ENCODE measurements at places on chromosomes 6 and 20. TPM values are rescaled to one million over a fixed set of nuclear protein-coding genes. Genes with fewer than 3 reads are reported as not detected.

GRCh38 chr6:112883095-112883494, 536.0 kb downstream of the RFPL4B start:
- no peak for DNase-seq
- no peaks in the 10 kb centered on the region for H3K27me3 ChIP-seq

GRCh38 chr6:123648723-123649122, 12.0 kb upstream of the TRDN start:
- no peak for DNase-seq
- no peak overlapping the region for H3K4me3 ChIP-seq
- no peaks in the 10 kb centered on the region for H3K27me3 ChIP-seq
- H3K36me3 ChIP-seq: no peaks in the 10 kb centered on the region
- H3K27ac ChIP-seq: no peak overlapping the region

GRCh38 chr20:8357703-8358102, 225.6 kb downstream of the PLCB1 start:
- no peak for DNase-seq
- H3K36me3 ChIP-seq: no peaks in the 10 kb centered on the region
- no peak overlapping the region for H3K4me3 ChIP-seq
- no peaks in the 10 kb centered on the region for H3K4me1 ChIP-seq

The GSTA3 gene
- total RNA-seq: 2.1 TPM

The TNF gene
- 4.5 TPM for total RNA-seq

DNA sequence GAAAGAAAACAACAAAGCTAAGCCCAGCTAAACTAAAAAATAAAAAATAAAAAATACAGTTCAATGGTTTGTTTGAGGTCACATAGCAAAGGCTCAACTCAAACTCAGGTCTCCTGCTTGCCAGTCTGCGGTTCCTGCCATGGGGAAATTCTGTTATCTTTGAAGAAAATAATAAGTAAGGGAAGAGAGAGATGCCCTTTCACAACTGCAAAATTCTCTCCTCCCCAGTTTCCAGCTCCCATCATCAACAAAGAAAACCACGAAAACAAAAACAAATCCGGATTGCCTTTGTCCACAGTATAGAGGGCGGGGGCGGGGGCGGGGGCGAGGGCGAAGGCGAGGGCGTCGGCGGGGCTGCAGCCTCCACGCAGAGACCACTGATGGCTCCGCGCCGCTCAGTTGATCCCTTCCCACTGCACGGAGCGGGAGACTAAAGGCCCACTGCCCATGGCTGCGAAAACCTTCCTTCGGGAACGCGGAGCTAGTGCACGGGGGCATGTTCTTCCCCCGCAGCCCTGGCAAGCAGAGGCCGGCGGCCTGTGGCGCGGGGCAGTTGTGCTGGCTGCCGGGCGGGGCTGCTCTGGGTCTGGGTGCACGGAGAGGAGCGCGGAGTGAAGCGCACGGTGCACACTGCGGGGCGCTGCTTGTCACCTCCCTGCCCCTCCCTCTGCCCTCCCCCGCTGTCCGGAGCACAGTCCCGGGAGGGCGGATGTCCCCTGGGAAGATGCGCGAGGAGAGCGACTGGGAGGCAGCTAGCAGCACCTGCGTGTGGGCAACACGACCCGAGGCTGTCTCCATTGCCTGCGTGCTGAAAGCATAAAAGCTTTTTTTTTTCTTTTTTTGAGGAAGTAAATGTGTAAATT, 54.1 kb upstream of the TPD52L1 start:
- no peaks in the 10 kb centered on the region for H3K27me3 ChIP-seq
- H3K4me3 ChIP-seq: peak overlapping the region; percentile 65
- H3K27ac ChIP-seq: no peak overlapping the region

- no peak overlapping the region for H3K27ac ChIP-seq
- H3K4me1 ChIP-seq: no peaks in the 10 kb centered on the region
- no peak for DNase-seq
- no peaks in the 10 kb centered on the region for H3K27me3 ChIP-seq
Measured at GRCh38 chr6:21227486-21227885, 366.1 kb upstream of the SOX4 start.

The KIAA0408 gene
- 55.1 TPM for total RNA-seq

GRCh38 chr6:68680264-68680663, 45.2 kb downstream of the ADGRB3 start:
- no peaks in the 10 kb centered on the region for H3K36me3 ChIP-seq
- H3K27ac ChIP-seq: no peak overlapping the region
- no peak overlapping the region for H3K4me3 ChIP-seq

- H3K4me1 ChIP-seq: no peaks in the 10 kb centered on the region
- no peak overlapping the region for H3K27ac ChIP-seq
- DNase-seq: no peak
- no peaks in the 10 kb centered on the region for H3K27me3 ChIP-seq
- no peak overlapping the region for H3K4me3 ChIP-seq
- H3K36me3 ChIP-seq: no peaks in the 10 kb centered on the region
Measured at GRCh38 chr6:115882174-115882573, 178.5 kb downstream of the FRK start.

- no peaks in the 10 kb centered on the region for H3K27me3 ChIP-seq
- peaks cover 22% of the 10 kb centered on the region for H3K4me1 ChIP-seq
- no peak for DNase-seq
- H3K4me3 ChIP-seq: no peak overlapping the region
Measured at GRCh38 chr20:11921321-11921720, 3.6 kb downstream of the BTBD3 start.
